ENCODE measurements at places on chromosomes 7 and 10.

DNA sequence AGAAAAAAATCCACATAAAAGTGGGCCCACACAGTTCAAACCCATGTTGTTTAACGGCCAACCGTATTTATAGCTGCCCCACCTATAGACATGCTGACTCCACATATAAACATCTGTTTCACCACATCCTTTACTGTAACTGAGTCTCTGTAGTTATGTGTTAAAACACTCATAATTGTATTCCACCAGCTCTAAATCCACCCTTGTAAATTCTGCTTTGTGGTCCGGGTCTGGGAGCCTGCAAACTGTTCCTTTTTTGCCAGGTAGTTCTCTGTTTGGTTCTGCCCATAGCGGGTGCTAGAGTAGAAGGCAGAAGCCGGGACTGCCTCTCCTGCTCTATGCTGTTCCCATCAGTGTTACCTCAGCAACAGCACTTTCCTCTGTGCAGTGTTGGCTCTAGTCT is 20.2 kb upstream of the FHIP2A start:
- no peak for DNase-seq

DNA sequence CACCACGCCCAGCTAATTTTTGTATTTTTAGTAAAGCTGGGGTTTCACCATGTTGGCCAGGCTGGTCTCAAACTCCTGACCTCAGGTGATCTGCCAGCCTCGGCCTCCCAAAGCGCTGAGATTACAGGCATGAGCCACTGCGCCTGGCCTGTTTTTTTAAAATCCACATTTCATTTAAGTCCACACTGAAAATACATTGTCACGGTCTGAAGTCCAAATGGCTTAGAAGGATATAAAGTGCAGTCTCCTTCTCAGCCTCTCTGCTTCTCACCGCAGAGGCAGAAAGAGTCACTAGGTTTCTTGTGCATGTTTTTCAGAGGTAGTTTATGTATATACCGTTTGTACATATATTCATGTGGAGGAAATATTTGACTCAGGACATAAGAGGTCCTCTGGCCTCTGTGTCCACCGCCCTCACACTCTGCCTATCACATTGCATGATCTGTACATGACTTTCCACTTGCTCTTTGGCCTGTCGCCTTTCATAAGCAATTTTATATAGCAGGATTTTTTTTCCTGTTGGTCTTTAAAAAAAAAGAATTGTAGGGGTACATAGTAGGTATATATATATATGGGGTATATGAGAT is 42.9 kb downstream of the BLNK start:
- no peak for DNase-seq

DNA sequence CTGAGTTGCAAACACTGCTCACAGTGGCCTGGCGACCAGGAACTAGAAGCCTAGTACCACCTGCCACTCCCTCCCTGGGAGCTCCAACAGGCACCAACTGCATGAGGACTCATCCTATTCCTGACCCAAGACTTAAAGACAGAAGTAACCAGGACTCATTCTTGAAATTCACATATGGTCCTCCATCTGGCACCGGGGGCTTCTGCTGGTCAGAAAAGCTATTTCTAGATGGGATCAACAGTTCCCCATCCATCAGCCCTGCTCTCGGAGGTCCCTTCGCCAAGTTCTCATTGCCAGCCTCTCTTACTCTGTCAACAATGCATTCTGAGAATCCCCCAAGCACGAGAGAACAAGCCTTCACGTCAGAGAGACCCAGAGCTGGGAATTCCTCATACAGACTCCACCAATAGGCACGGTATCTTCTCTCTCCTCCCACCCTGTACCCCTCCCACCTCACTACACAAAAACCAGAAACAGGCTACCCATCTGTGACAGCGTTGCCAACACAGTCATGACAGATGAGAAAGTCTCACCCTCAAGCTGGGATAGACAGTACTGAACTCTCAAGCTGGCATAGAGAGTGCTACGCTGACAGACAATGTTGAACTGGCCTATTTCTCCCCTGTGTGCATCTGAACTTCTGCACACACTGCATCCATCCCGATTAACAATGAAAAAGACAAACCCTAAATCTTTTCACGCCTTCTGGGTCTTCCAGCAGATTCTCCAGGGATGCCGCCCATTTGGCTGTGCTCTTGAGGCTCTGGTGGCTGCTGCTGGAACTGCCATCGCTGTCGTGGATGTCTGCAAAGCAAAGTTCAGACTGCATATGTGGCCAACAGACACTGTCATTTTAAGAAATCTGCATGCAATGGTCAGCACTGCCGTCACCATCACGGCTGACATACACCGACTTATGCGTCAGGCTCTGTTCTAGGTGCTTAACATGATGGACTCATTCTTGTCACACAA is 15.6 kb downstream of the RGS10 start:
- no peak for DNase-seq

DNA sequence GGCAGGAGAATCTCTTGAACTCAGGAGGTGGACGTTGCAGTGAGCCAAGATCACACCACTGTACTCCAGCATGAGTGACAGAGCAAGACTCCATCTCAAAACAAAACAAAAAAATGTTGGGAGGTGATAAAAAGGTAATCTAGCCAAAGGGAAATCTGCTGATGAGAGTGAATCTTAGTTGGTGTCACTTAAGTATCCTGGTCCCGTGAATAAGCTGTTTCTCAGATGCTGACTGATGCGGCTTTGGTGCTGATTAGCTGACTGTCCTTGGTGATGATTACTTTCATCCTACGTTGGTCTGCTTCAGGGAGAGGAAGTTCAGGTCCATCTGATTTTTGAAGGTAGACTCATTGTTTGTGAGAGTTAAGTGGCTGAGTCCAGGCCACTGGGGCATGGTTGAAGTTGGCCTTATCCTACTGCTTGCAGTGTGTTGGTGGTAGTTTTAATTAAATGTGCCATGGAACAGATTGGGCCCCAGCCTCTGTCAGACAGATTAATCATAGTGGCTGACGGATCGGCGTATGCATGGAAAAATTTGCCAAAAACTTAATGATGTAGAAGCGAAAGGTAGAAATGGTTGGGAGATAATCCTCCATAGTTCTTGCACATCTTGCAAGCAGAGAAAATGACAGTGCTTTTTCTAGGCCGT is 17.4 kb upstream of the TMEM236 start:
- no peak for DNase-seq

DNA sequence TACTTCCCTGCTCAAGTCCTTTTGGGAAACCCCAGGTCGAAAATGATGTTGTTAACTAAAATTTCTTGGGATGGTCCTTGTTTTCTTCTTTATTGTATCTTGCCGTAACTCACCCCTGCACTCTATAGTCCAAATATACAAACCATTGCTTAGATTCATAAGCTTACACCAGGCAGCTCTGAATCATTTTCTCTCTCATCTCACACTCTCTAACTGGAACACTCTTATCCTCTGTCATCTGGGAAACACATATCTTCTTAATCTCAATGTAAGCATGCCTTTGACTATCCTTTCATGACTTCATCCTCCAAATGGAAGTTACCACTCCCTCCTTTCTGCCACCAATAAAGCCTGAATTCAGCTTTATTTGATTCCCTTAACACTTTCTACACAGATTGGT is 175.8 kb upstream of the ANK3 start:
- no peak for DNase-seq

DNA sequence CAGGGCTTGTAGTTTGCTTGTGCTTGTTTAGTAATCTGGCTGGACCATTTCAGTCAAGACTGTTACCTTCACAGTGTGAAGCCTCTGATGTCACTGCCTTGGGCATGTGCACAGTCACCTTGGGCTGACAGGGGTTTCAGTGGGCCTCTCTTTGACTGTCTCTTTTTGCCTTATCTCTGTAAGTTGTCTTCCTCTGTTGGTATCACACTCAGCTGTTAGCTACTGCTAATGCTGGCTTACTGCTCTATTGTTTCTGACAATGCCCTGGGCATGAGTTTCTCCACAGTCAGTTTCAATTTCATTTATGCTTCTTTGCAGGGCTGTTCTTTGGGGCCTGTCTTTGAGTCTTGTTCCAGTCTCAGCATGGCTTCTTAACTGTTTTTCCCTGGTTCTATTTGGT is 201.9 kb upstream of the SHH start:
- DNase-seq: no peak

- DNase-seq: peak; percentile 83
Observed at GRCh38 chr7:148084138-148084537, 506.4 kb upstream of the C7orf33 start.

DNA sequence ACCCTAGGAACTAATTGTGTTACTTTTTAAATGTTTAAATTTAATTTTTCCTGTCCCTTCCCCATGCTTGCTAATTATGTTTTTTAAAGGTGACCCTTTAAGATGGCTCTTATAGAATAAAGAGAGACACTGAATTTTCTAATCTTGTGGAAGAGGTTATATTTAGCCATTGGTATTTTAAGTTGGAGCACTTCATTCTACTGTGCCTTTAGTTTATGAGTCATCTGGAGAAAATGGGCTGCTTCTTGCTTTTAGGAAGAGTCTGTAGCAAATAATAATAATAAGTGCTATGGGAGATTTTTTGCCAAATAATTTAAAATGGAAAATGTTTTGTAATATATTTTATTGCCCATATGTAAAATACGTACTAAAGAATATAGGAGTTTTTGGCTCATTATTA is 139.7 kb downstream of the ADK start:
- DNase-seq: no peak
